Umbilical cord (tissue), 2 donors: ENCODE measurements at places on chromosomes 4 and X.

GRCh38 chr4:30904588-30904987, 184.4 kb downstream of the PCDH7 start:
- no peak for DNase-seq

- DNase-seq, result no peak
Measured at GRCh38 chr4:10281996-10282395, 165.4 kb upstream of the WDR1 start.

- no peak for DNase-seq
Measured at GRCh38 chrX:13389501-13389900, 69.6 kb upstream of the ATXN3L start.

- DNase-seq, result peak; percentile 26
Measured at GRCh38 chr4:88457307-88458103, 586 bp downstream of the HERC5 start.

DNA sequence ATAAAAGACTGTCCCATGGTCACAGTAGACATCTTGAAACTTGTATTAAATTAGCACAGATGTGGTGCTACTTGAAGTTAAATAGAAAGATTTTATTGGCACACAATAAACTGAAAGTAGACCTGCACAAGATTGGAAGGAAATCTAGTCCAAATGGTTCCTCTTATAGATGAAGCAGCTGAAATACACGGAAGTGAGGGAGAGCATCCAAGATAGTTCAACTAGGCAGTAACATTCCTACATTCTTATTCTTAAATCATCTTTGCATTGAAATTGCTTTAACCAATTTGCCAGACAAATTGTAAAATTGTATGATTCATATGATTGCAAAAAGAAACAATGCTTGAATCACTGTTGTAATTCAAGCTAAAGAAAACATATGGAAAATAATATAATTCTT, 87.6 kb upstream of the VCX3B start:
- no peak for DNase-seq

- DNase-seq, result no peak
Measured at GRCh38 chr4:143417679-143418403, 81.2 kb downstream of the GAB1 start.

DNA sequence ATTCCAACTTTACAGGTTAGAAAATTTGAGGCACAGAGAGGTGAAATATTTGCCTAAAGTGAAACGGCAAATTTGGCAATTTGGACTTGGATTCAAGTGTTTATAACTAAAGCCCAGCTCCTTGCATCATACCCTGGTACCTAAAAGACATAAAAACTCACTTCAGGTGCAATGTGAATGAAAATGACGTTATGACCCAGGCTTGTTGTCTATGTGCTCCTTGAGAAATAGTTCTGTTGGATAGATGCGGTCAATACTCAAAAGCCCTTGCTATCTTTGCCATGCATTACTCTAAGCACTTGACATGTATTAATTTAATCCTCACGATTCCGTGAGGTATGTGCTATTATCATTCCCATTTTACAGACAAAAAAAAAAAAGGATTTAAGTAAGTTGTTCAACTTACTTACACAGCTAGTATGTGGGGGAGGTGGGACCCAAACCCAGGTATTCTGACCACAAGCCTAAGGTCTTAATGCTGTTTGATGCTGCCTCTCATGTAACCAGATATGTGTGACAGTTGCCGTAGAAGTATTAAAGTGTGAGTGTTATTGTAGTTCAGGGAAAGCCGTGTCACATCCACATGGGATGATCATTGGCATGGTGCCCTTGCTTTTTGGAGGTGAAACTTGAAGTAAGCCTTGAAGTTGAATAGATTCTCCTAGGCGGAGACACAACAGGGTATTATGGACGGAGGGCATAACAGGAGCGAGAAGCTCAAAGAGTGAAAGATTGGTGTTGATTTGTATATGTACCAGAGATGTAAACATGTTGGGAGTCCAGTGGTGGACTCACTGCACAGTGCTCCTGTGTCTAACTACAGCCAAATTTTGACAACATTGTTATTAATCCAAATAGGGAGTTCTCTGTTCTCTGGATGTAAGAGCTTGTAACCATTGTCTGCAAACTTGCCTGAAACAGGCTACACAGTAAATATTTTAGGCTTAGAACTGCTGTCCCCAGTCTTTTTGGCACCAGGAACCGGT, 3.1 kb downstream of the SCML1 start:
- no peak for DNase-seq

GRCh38 chrX:110108381-110108821, 105.5 kb downstream of the TMEM164 start:
- DNase-seq, result no peak

- no peak for DNase-seq
Measured at GRCh38 chr4:155615081-155615887, 51.4 kb upstream of the GUCY1A1 start.

DNA sequence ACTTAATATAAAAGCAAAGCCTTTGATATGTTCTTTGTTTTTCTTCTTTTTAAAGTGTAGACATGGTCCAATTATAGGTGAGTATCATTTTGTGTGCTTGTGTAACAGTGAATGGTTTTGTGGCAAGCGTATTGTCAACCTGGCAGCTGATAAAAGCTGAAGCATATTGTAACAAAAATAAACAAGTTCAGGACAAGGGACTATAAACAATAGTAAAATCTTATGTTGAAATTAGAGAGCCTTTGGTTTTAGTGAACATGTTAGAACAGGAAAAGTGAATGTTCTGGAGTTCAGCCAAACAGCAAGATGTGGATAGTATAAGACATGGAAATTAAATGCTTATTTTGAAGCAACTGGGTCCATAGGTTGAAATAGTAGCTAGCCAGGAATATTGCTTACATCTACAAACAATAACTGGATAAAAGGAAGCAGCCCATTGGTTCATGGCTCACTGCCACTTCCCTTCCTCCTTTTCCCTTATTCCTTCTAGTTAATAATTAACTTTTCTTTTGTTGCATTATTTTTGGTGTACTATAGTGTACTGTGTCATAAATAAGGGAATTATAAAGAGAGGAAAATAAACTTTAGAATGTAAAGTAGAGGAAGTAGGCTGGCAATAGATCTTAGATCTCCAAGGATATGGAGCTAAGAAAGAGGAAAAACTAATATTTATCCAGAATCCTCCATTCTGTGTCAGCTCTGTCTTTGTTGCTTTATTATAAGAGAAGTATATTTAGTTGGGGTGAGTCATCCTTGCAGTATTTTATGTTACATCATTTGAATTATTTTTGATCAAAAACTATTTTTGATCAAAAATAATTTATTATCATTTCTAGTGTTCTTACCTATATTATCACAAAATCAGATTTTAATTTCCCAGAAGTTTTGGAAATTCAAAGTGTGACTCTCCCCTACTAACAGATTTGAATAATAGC, 65.6 kb downstream of the MRPL1 start:
- DNase-seq, result peak; percentile 35

DNA sequence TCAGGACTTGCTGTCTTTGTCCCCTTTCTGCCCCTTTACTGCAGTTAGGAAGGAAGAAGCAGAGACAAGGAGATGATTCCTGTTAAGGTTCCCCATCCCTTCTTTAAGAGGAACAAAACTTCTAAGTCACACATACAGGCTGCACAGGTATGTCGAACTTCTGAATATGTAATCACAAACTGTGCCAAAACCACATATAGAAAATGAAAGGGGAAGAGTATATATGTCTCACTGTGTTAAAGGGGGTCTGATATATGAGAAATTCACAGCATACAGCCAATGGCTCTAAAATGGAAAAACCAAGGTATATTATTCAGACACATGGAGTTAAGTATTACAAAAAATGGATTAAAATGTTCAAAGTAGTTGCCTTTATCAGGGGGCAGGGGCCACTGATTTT, 11.7 kb downstream of the CFAP97 start:
- DNase-seq, result no peak

DNA sequence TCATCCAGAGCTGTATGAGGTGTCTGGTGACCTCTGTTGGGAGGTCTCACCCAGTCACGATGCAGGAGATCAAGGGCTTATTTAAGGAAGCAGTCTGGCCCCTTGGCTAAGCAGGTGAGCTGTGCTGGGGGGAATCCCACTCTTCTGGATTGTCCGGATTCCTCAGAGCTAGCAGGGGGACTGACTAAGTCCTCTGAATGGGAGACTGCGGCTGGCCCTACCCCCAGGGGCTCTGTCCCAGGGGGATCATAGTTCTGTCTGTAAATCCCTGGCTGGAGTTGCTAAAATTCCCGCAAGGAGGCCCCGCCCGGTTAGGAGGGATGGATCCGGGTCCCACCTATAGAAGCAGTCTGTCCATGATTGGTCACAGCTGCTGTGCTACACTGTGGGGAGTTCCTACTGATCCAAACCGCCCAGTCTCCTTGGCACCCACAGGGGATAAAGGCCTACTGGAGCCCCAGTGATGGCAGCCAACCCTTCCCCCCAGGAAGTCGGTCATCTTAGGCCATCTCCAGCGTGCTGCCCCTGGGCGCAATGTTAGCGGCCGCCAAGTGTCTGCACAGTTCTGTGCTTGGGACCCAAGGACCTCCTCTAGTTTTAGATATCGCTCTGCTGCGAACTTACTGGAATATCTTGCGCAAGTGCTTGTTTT, 118.2 kb upstream of the KLF8 start:
- peak; percentile 8 for DNase-seq

DNA sequence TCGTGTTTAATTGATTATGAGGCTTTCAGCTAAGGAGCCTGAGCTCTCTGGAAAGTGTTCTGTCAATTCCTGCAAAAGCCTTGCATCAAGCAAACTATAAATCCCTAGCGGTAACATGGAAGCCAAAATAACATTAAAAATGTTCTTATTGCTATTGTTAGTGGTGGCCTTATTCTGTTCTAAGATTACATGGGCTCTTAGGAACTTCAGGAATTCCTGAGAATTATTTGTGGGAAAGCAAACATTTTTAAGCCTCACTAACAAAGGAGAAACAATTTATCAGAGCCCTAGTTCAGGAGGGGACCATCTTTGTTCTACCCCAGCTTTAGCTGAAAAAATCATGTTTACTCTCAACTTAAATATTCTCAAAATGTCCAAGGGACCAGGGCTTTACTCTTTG, 119.6 kb downstream of the PAPSS1 start:
- peak; percentile 22 for DNase-seq

- DNase-seq, result no peak
Measured at GRCh38 chrX:114058988-114059418, 524.9 kb upstream of the HTR2C start.

DNA sequence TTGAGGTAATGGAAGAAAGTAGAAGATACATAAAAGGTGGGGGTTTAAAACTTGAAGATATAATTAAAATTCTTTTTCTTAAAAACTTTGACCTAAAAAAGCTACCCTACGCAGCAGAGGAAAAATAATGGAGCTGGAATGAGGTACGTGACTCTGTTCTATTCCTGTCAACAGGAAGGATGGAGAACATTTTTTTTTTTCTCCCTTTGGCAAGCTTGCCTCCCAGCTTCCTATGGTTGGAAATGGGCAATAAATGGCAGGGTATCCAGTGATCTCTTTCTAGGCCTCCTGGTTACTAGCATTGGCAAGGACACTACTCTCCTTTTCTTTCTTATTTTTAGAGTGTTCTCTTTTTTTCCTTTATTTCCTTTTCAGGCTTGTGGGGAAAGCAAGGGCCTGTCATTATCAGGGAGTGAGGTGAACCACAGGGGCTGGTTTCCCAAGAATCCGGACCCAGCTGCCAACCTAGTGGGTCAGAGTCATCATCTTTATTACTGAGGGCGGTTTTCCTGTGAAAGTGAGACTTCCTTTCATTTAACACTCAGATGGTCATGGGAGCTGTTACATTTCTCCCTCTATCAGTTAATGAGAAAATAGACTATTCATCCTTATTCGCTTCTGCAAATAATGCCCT, 224.6 kb downstream of the SPRY1 start:
- DNase-seq, result no peak

DNA sequence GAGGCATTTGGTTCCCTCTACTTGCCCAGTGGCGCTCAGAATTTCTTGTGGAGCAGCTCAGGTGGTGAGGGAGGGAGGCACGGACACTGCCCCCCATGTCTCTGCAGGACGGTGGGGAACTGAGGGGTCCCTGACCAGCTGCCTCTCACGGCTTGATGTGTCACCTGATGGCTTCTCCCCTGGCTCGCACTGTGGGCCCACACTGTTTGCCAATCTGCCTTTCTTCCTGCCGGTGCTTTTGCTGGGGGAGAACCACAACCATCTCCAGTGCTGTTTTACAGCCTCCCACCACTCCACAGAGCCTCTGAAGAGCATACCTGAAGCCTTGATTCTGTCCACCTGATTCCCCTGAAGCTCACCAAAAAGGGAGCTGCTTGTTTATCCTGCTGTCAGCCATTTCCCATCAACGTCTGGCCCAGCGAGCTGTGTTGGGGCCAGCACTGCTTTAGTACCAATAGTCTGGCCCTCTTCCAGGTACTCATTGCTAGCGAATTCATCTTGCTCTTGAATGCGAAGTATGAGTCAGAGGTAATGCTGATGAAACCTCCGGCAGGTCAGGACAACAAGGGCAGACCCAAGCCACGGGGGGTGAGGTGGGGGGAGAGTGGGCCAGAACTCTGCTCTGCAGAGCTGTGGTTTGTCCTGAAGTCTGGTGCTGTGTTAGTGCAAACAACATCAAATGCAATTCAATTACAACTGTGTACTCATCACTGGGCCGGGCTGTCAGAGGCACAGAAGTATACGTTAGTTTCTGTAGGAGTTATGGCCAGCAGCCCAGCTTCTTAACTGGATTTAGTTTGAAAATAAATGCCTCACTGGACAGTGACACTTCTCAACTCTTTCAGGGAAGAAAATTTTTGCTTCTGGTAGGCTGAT, 208.3 kb upstream of the JADE1 start:
- DNase-seq, result peak; percentile 65

GRCh38 chr4:80072228-80072743, 743 bp downstream of the ANTXR2 start:
- DNase-seq, result peak; percentile 25

DNA sequence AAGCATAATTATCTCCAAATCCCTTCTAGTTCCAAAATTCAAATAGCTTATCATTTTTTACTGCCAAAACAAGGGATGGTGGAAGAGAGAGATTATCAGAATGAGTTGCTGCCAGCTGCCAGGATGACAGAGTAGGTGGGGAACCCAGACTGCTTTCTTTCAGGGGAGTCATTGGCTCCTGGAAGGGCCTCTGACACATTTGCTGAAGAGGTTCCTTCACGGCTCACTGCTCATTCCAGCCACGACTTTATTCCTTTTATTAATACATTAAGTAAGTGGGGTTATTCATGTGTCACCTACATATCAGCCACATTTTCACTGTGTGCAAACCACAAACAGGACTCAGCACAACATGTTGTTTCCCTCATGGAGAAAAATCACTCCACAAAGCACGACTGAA, 12.7 kb upstream of the SMIM43 start:
- no peak for DNase-seq

- DNase-seq, result peak; percentile 24
Measured at GRCh38 chrX:38055170-38055847, 49.0 kb downstream of the SYTL5 start.

- DNase-seq, result no peak
Measured at GRCh38 chr4:12844141-12844540, 640.0 kb downstream of the RAB28 start.
